ENCODE measurements at places on chromosomes 2 and 18.

GRCh38 chr2:178296394-178297090 is 102.2 kb downstream of the OSBPL6 start:
- DNase-seq, result no peak

- no peak for DNase-seq
These were observed 4.8 kb downstream of the FAM228A start for GRCh38 chr2:24179683-24180082.

- no peak for DNase-seq
These were observed 447.9 kb downstream of the DSEL start for GRCh38 chr18:67068608-67069007.

DNA sequence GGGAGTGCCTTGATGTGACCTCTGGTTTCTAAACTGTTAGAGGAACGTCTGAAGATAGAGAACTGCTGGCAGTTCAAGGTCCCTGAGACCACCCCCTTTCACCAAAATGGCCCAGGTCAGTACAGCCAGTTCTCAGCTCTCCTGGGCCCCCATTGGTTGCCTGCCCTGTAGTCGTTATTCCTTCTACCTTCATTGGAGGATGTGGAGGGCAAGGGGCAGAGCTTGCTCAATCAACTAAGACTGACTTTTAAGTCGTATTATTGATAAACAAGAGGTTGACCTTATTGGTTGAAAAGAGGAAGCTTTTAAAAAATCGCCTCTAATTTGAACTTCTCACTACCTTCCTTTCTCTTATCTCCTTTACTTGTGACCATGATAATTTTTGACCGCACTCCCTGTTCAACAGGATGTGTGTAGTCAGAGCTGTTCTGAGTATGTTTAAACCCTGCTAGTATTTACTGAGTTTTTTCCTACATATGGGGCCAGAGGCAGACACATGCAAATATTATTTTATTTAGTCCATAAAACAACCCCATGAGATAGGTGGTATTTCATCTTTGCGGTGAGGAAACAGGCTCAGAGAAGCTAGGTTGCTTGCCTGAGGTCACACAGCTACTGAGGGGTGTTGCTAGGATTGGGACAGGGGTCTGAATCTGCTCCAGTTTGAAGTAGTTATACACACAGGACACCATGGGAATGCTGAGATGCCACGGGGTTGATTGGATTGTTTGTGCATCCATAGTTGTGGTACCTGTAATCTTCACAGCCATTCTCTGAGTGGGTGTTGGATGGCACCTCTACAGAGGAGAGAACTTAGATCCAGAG is 65.9 kb downstream of the TMEM247 start:
- DNase-seq, result no peak
